Stimulated activated CD8-positive, alpha-beta memory T cell treated with anti-CD3 and anti-CD28 coated beads, Interleukin-7, amount 100 ng/mL, for 1 hour (primary cell): ENCODE measurements at places on chromosomes 3 and 15.

DNA sequence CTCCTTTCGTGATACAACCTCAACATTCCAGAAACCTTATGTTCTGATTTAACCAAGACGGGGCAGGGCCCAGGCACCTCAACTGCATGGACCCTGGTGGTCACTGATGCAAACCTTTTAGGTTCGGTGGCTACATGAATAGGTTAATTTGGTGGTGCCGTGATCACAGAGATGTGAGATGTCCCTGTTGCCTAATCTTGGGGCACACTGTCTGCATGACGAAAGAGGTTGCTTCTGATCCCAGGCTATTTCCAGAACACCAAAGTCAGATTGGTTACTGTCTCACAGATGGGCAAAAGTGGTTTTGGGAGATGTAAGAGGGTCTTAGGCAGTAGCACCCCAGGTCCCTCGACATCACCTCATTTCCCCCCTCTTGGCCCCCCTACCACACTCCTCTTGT lies 4.0 kb upstream of the CCR1 start:
- no peak for DNase-seq

DNA sequence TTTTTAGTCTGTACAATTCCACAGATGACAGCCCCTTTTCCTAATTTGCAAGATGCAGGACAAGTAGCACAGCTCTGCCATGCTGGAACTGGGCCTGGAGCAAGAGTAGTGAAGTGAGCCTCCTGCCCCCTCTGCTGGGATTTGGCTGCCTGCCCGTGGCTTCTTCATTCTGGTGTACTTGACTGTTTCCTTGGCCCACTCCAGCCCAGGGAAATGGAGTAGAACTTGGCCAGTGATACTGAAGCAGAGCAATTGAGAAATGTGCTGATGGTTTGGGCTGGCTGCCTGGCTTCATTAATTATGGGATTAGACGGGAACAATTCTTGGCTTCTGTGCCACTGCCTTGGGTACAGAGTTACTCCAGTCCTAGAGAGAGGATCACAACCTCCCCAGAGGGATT lies 2.8 kb downstream of the GPD1L start:
- DNase-seq = no peak

GRCh38 chr3:196207833-196208607 lies 3.2 kb downstream of the ZDHHC19 start:
- DNase-seq = no peak

DNA sequence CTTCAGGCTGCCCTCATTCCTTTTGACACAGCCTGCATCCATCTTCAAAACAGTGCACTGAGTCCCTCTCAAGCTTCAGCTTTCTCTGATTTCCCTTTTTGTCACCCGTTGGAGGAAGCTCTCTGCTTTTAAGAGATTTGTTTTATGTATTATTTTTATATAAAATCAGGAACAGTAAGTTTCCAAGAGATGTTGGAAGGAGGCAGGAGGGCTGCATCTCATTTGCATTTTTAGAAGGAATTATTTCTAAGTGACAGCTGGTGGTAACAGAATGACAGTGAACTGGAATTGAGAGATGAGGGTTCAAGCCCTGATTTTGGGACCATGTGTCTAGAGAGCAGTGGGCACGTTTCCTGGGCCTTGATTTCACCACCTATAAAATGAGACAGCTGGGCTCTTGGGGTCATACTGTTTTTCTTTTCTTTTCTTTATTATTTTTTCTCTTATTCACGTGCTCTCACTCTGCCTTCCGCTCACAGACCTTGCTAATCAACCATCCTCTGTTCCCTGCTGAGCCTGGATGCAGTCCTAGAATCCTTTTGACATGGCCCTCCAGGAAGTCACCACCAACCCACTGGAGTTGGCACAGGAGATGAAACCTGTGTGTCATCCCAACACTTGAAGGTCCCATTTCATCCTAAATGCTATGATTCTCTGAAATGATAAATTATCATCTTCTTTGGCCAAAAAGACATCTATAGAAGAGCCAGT lies 148.6 kb downstream of the CACNA2D3 start:
- DNase-seq = no peak

DNA sequence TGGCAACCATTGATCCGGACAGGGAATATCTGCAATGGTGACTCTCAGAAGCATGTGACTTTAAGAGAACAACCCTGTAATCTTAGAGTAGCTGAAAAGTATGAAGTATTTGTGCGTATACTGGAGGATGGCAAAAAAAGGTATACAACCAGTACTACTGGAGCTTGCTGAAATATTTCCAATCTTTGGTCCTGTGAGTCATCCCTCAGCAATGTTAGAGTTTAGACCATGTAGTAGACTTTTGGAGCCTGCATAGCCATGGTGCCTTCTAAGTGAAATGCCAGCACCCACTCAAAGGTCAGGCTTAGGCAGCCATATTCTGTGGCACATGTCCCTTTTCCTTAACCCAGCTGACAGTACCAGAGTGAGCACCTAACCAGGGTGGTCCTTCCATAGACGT lies 429.4 kb downstream of the NTRK3 start:
- DNase-seq = no peak

DNA sequence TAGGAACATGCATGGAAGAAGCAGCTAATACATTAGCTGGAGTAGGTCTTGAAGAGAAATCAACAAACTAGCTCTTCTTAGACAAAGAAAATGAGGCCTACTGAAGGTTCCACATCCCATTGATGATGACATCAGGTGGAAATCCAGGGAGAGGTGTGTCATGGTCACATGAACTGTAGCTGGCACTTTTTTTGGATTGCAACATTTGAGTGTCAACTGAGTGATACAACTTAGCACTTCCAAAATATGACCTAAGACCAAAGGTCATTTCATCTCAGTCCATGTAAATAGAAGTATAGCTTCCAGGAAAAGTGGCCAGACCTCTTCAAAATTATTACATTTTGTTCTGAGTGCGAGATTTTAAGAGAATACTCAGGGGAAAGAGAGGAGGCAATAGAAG lies 117.2 kb upstream of the MEIS2 start:
- DNase-seq = no peak

DNA sequence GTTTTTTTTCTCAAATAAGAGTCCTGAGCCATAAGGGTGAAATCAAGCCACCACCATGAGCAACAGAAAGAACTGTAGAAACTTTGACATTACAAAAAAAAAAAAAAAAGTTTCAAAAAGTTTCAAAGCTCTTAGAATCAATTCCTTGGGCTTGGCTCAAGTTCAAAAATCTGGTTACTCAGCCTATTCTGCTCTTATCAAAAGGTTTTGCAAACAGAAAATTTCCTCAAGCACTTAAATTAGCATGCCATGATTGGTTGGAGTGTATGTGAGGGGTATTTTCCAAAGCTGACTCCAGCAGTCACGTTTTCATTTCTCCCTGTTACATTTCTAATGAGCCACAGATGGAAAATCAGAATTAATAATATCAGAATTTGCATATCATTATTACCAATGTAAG lies 12.1 kb upstream of the PEX5L start:
- DNase-seq = no peak

DNA sequence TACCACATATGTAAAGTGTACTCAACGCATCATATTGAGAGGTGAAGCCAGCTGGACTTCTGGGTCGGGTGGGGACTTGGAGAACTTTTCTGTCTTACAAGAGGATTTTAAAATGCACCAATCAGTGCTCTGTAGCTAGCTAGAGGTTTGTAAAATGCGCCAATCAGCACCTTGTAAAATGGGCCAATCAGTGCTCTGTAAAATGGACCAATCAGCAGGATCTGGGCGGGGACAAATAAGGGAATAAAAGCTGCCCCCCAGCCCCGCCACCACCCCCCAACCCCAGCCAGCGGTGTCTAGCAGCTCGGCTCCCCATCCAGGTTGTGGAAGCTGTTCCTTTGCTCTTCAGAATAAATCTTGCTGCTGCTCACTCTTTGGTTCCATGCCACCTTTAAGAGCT lies 6.2 kb upstream of the IVD start:
- no peak for DNase-seq

GRCh38 chr3:35936571-35936970 lies 297.2 kb downstream of the ARPP21 start:
- DNase-seq = no peak

DNA sequence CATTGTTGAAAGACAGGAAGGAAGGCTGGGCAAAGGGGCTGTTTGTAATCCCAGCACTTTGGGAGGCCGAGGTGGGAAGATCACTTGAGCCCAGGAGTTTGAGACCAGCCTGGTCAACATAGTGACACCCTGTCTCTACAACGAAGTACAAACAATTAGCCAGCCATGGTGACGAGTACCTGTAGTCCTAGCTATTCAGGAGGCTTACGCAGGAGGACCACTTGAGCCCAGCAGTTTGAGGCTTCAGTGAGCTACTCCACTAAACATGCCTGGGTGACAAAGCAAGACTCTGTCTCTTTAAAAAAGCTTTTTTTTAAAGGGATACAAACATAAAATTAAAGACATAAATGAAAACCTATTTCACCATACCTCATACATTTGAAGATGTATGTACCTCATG lies 11.1 kb downstream of the SERP1 start:
- no peak for DNase-seq

DNA sequence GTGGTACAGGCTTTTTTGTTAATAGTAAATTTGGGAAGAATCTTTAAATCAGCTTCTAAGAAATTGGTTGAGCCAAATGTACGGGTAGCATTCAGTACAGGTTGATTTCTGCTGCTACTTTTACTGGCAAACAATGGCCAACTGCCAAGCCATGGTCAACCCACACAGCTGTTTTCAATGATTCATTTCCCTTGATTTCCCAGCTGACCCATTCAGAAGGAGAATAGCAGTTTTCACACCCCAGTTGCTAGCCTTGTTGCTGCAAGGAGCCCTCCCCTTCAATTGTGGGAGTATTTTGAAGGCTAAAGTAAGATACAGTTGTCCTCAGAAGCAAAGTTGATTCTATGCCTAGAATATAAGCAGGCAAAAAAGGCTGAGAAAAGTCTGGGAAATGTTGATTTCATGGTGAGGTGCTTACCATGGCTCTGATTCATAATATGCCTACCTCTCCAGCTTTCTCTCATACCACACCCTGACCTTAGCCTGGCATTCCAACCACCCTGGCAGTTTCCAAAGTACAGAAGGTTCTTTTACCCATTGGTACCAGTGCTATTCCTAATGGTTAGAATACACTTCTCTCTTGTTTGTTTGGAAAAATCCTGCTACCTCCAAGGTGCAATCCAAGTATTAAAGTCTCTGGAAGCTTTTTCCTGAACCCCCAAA lies 320.3 kb upstream of the TGFBR2 start:
- DNase-seq = no peak

- DNase-seq = peak; percentile 17
These were observed at the start of gene CLDN1 for GRCh38 chr3:190321789-190322603. TSS of gene CLDN1 (minus strand) at chr3:190322446. CDS start at chr3:190322206, 240 bp downstream.

DNA sequence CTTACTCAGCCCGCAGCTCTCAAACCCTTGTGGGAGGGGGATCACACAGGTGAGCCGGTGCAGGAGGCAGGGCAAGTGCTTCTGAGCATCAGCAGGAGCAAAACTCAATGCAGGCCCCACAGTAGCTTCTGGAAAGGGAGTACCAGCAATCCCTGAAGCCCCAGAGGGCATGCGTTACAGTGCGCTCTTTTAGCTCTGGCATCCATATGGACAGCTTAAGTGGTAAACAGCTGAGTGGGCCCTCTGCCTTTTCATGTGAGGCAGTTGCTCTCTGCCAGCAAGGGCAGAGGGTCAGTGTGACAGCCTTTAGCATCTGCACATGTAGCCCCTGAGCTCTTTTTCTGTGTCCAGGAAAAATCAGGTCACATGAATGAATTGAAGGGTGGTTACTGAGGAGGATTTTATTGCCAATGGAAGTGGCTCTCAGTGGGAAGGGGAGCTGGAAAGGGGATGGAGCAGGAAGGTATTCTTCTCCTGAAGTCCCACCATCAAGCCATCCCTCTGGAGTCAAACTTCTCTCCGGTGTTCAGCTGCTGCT lies 464.3 kb upstream of the THRB start:
- no peak for DNase-seq

DNA sequence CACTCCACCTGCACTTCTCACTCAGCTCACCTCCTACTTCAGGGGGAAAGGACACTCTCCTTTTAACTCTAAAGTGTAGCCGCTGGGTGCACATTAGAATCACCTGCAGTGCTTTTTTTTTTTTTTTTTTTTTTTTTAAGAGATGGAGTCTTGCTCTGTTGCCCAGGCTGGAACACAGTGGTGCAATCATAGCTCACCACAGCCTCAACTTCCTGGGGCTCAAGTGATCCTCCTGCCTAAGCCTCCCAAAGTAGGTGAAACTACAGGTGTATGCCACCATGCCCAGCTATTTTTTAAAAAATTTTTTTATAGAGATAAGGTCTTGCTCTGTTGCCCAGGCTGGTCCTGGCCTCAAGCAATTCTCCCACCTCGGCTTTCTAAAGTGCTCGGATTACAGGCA lies 20.8 kb downstream of the GRAMD2A start:
- DNase-seq = no peak

DNA sequence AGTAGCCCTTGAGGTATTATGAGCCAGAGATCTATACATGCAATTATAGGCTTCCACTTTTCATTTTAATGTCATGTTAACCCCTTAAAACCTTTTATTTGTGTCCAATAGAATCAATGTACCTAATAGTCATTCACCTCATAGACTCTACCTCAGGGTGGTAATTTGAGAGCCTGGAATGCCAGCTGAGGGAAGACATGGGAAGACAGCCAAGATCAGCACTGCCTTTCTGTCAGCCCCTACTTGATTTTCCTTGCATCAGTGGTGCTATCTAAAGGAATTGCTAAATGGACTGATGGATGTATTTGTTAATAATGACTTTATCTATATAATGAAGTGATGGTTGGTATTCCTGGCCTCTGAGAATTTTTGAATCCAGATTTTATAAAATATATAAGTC lies 113.3 kb upstream of the GBE1 start:
- no peak for DNase-seq

GRCh38 chr3:185460719-185461350 lies 38.0 kb downstream of the TMEM41A start:
- DNase-seq = no peak

- no peak for DNase-seq
These were observed 67.4 kb downstream of the DTWD1 start for GRCh38 chr15:49688135-49688790.

GRCh38 chr3:186257866-186258265 lies 104.2 kb downstream of the DGKG start:
- DNase-seq = no peak

DNA sequence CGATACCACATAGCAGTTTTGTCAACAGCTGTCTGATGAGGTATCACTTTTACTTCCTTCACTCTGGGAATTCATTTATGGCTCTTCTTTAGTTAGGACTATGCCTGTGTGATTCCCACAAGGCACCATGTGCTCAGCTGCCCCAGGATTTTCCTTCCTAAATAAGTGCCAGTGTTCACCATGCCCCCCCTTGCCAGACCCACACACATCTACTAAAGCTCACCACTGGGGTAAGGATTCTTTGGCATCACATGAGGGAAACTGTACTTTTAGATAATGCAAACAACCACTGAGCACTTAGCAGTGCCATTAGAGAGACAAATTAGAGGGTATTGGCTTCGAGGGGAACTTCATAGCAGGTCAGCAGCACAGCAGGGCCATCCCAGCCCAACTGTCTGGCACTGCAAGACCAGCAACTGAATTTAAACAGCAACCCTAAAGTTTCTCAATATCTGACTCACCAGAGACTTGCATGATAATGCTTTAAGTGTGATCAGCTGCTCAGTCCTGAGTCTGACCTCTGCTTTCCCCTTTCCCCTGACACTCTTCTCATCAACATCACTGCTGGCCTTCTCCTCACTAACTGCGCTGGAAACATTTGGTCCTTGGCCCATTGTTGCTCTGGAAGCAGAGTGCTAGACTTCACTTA lies 114.3 kb downstream of the STAC start:
- no peak for DNase-seq
